ENCODE measurements at places on chromosomes 7 and 10.

DNA sequence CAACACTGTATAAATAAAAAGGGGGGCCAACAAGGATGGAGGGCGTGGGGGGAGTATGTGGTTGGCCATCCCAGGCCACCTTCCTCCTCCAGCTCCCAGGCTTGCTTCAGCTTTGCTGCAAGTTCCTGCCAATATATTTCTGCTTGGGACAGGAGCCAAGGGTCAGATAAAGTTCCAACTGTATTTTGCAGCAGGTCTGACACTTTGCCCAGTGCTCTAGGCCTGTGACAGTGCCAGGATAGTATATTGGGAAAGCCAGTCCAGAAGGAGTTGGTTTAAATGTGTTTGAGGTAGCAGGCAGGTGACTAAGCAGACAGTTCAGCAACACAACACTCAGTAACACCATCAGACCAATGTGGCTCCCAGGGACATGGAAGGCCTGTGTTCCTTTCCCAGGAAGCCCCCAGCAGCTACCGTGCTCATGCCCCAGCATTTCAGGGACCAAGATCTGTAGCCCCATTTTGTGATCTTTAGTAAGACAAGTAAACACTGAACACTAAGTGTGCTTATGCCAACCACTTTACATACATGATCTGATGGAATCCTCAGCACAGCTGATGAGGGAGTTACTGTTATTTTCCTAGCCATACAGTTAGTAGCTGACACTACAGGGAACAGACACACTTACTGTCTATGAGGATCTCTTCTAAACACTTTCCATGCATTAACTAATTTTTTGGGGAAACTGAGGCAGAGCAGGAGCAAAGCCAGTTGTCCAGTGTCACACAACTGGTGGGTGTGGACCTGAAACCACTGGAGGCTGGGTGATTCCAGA lies 38.9 kb downstream of the DNAJB12 start:
- peak; percentile 42 for DNase-seq

- no peak for DNase-seq
These were observed 99.6 kb downstream of the JAZF1 start for GRCh38 chr7:28081016-28081415.

DNA sequence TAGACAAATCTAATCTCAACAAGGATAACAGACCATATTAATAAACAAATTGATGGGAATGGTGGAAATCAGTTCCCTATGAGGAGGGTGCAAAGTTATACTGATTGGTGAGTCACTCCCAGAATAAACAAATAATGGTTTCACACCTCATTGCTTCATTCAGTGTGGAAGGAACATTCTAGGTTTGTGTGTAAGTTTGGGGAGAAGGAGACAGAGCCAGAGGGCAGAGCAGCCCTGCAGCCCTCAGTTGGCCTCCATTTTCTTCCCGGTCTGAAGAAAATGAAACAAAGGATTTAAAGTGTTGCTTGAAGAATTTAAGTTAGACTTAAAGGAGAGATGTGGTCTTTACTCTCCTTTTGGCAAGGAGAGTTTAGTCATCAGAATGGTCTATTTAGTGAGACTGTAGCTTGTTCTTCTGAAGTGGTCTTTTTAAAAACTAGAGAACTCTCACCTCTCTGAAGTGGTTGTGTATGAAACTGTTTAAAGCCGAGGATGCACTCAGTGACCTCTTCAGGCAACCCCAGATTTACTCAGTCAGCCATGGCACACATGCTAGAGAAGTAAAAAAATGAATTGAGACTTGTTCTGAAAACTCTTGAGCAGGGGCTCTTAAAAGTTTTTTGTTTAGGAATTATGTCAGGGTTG lies 27.2 kb downstream of the IKZF1 start:
- no peak for DNase-seq

DNA sequence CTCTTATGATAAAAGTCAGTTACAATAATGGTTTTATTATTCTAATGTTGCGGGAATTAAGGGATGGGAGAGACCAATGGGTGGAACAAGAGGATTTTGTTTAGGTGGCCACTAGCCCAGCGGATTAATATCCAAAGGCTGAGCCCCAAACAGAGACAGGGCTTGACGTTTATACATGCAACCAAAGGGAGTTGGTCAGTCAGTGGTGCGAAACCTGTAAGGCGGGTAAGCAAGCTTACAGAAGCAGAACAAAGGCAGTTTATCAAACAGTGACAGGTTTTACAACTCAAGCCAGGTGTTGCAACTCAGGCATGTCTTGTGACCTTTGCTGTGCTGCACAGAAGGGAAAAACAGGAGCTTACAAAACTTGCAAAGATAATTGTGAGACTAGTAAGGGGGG lies 622.9 kb upstream of the MBL2 start:
- no peak for DNase-seq

DNA sequence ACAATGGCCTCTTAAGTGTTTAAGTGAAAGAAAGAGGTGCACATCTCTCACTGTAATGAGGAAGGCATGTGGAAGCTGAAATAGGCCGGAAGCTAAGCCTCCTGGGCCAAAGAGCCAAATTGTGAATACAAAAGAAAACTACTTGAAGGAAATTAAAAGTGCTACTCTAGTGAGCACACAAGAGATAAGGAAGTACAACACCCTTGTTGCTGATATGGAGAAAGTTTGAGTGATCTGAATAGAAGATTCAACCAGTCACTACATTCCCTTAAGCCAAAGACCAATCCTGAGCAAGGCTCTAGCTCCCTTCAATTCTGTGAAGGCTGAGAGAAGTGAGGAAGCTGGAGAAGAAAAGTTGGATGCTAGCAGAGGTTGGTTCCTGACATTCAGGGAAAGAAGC lies 8.2 kb downstream of the DKK1 start:
- no peak for DNase-seq

GRCh38 chr10:122326806-122327205 lies 47.7 kb upstream of the PLEKHA1 start:
- DNase-seq, result no peak

DNA sequence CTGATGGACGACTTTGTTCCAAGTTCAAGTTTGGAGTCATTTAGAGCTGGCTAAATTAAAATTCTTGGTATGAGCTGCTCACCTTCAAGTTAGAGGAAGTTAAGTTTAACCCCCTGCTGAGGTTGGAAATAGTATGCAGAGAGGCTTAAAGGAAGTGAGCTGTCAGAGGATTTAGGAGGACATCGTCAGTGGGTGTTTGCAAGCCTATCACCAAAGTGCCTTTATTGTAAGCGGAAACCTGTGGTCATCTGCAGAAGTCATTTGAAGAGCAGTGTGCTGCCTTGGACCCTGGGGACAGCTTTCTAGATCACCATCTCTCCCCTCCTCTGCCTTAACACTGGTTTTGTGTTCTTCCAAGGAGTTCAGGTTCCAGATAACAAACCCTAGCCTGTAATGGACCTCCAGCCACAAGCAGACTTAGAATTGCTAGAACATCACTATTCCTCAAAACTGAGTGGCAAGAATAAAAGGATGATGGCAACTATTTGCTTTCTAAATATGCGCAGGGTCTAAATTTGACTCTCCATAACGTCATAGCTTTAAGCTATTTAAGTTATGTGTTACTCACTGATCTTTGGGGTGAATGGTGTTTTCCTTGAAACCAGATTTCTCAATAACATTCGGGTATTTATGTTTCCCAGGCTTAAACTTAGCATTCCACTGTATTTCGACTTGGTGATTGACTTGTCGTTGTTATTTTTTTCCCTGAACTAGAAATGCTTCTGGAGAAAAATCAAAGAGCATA lies 93.4 kb downstream of the SLC39A12 start:
- no peak for DNase-seq

DNA sequence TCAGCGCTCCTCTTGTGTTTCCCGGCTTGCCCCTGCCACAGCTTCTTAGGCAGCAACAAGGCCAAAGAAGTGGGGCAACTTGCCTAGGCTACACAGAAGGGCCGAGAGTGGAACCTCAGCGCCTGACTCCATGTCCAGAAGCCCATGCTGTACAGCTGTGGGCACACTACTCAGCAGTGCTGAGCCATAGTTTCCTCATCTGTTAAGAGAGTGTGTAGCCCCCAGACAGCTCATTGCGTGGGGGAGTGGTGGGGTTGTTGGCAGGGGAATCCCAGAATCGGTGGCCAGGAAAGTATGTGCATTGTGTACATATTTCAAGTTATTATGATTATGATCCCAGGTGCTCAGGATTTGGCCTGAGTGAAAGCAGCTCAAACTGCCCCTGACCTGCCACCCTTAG lies 96.2 kb downstream of the CDH23 start:
- no peak for DNase-seq

- DNase-seq, result no peak
These were observed 3.8 kb downstream of the MAD1L1 start for GRCh38 chr7:2228921-2229320.

DNA sequence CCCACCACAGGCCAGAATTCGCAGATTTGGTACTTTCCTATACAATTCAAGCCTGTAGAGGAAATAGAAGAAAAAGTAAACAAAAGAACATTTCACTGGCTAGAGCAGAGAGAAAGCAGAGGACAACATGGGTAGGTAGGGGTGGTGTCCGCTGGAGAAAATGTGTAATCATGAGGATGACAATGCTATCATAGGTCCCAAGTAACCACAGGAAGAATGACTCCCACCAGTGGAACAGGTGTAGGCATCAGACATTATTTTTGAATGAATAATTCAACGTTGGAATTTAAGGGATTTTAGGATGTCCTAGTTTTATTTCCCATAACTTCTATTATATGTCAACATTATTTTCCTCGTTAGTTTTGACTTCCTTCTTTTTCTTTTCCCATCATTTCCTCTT lies 248.9 kb downstream of the DGKI start:
- no peak for DNase-seq

DNA sequence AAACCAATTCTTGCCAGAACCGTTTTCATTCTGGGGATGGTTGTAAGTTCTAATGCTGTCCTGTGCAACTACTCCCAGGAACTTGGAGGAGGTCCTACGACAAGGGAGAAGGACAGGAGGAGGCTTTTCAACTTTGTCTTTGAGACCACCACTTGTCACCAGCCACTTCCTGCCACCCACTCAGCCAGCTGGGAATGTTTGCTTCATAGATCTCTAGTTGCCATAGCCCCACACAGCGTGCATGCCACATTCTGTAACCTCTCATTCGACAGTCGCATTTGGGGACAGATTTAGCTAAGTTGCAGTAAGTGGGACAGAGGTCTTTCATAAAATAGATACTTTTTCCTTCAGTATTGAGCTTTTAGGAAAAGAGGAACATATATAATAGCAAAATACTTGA lies 78.0 kb downstream of the TAF3 start:
- no peak for DNase-seq

GRCh38 chr10:110802090-110802489 lies 69.6 kb upstream of the PDCD4 start:
- no peak for DNase-seq

DNA sequence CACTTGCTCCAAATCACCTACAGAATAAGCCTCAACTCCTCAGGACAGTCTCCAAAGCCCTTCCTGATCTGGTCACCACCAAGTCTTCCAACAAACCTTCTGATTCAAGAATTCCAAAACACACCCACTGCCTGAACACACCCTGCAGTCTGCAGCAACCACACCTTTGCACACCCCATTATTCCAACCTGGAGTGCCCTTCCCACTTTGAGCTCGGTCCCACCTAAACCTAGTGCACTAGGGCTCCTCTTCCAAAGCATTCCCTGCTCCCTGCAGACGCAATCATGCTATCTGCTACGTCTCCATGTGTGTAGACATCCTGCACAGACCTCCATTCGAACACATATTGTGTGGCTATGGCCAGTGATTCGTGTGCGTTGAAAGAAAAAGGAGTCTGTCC lies 289.3 kb downstream of the GRID1 start:
- no peak for DNase-seq

DNA sequence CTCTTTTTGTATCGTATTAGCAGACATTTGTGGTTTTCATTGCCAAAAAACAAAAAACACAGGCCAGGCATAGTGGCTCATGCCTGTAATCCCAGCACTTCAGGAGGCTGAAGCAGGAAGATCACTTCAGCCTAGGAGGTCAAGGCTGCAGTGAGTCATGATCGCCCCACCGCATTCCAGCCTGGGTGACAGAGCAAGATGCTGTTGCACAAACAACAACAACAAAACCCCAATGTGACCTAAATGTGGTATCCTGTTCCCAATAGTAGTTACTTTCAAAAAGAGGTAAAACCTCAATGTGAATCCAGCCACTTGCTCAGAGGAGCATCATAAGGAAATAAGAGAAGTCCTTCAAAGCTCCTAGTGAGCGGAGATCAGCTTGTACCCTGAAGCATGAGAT lies 45.8 kb upstream of the SKAP2 start:
- no peak for DNase-seq

GRCh38 chr10:61987951-61988379 lies 86.5 kb downstream of the ARID5B start:
- no peak for DNase-seq

GRCh38 chr10:9302140-9302746 lies 1247.8 kb downstream of the GATA3 start:
- no peak for DNase-seq

DNA sequence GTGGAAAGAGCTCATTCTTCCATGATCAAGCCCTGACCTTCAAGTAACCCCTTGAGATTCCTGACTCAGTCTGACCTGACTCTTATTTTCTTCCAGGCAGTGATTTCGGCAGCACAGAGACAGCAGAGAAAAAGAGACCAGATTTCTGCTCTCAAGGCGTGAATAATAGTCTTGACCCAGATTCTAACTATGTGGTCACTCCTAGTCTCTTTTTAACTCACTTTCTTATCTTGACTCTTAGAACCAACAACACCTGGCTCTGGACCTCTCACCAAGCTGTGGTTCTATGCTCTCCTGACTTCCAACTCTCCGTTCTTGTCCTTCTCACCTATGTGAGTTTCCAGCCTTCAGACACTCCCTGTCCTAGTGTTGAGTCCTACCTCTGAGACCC lies 36.9 kb upstream of the KDM7A start:
- DNase-seq, result no peak

GRCh38 chr7:101553018-101553770 lies 75.9 kb downstream of the MYL10 start:
- DNase-seq, result no peak

- DNase-seq, result no peak
These were observed 1.7 kb upstream of the CD36 start for GRCh38 chr7:80636709-80637108.

DNA sequence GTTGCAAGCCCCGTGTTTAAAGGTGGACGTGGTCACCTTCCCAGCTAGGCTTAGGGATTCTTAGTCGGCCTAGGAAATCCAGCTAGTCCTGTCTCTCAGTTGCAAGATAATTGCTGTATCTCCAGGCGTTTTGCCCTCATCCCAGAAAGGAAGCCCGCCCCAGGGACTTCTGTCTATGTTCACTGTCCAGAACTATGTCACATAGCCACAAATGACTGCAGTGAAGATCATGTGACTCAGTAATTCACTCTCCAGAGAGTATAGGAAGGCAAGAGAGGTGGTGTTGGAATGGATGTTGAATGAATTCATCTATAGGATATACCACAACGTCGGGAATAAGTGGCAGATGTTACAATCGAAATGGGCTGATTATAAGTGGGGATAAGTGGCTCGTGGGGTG lies 349 bp upstream of the ERVW-1 start:
- no peak for DNase-seq

- DNase-seq, result no peak
These were observed 92.7 kb downstream of the LSMEM1 start for GRCh38 chr7:112573302-112574039.

GRCh38 chr10:12656518-12657142 lies 307.3 kb downstream of the CAMK1D start:
- DNase-seq, result peak; percentile 18

GRCh38 chr10:17781856-17782255 lies 27.3 kb upstream of the MRC1 start:
- no peak for DNase-seq
